ENCODE measurements at places on chromosomes 12 and 14. TPM values are rescaled to one million over a fixed set of nuclear protein-coding genes. Genes with fewer than 3 reads are reported as not detected.

DNA sequence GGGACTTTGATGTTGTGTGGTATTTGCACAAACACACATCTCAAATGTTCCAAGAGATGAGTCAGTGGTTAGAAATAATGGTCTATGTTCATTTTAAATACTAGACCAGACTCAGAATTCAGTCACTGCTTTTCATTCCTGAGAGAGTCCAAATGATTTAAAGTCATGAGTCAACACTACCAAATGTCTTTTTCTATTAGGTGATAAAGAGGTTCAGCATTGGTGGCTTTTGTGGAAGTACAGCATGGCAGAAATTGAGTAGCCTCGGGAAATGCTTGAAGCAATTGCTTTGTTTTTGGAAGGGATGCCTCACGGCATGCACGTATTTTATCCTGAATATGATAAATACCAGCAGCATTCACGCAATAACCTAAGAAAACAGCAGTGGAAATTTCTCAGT is 115.7 kb downstream of the DIO2 start:
- H3K27me3 ChIP-seq, result no peaks in the 10 kb centered on the region
- no peak for DNase-seq
- H3K4me3 ChIP-seq, result no peak overlapping the region
- no peaks in the 10 kb centered on the region for H3K4me1 ChIP-seq
- H3K27ac ChIP-seq, result no peak overlapping the region
- H3K36me3 ChIP-seq, result no peaks in the 10 kb centered on the region

DNA sequence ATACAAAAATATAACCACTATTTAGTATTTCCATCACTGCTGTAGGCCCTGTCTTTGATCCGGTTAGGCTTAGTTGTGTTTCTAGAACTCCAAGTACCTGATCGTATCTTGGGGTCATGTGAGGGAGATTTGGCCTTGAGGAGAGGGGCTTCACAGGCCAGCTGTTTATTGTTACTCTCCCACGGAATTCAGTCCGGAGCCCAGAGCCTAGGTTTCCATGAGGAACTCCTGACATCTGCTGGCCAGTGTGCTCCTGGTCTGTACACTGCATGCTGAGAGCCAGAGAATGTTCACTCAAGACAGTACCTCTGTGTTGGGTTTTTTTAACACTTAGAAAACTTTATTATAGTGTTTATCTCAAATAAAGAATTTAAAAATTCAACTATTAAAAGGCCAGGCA is 341.0 kb upstream of the TMEM132C start:
- DNase-seq, result no peak
- no peak overlapping the region for H3K27ac ChIP-seq
- H3K4me1 ChIP-seq, result no peaks in the 10 kb centered on the region
- no peak overlapping the region for H3K4me3 ChIP-seq
- H3K36me3 ChIP-seq, result no peaks in the 10 kb centered on the region

DNA sequence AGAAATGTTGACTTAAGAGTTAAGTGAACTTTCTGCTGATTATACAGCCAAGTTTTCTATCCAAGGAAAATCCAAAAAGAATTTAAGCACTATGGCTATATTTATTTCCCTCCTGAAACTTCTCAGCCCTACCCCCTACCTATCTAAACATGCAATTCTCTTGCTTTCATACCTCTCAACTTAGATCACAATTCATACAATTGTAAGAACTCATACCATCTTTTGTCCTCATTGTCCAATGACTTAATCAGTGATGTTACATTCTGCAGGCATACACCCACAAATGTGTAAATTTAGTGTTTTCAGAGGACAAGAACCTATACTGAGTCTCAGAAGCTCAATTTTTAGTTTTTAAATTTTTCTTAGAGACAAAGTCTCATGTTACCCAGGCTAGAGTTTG is 62.1 kb downstream of the ZFC3H1 start:
- H3K27ac ChIP-seq, result no peak overlapping the region
- H3K27me3 ChIP-seq, result no peaks in the 10 kb centered on the region
- no peak overlapping the region for H3K4me3 ChIP-seq
- no peak for DNase-seq

GRCh38 chr12:10197879-10198278 is 14.8 kb upstream of the GABARAPL1 start:
- H3K4me1 ChIP-seq, result no peaks in the 10 kb centered on the region
- no peak for DNase-seq
- no peaks in the 10 kb centered on the region for H3K36me3 ChIP-seq
- H3K4me3 ChIP-seq, result no peak overlapping the region

GRCh38 chr14:23550812-23551265 is 726 bp downstream of the ZFHX2 start:
- no peak overlapping the region for H3K4me3 ChIP-seq
- no peak overlapping the region for H3K27ac ChIP-seq
- no peaks in the 10 kb centered on the region for H3K36me3 ChIP-seq
- no peaks in the 10 kb centered on the region for H3K27me3 ChIP-seq
- DNase-seq, result no peak

DNA sequence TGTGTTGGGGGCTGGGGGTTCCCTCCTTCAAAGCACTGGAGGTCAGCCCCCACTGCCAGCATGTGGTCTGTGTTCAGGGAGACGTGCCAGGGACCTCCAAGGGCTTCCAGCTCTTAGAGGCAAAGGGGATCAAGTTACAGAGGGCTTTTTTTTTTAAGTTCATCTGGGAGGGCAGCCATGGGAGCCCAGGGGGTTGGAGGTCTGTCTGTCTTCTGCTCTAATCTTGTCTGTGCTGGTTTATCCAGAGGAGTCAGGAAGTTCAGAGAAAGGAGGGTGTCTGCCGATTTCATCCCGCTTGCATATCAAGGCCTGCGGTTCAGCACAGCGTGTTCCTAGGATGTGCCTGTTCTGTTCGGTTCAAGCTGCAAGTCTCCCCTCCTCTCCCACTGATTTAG is 72.2 kb downstream of the TMEM132C start:
- no peak for DNase-seq
- no peaks in the 10 kb centered on the region for H3K36me3 ChIP-seq
- H3K4me1 ChIP-seq, result no peaks in the 10 kb centered on the region
- H3K27me3 ChIP-seq, result peaks cover 10% of the 10 kb centered on the region
- H3K4me3 ChIP-seq, result no peak overlapping the region

The SLIRP gene
- 134 TPM for total RNA-seq

The TCL1B gene
- total RNA-seq, result not detected

The ENDOU gene
- total RNA-seq, result not detected

All from activated naive CD4-positive, alpha-beta T cell treated with anti-CD3 and anti-CD28 coated beads for 36 hours (primary cell).